SK-N-SH (cell line): ENCODE measurements at places on chromosomes 3 and 15. TPM values are rescaled to one million over a fixed set of nuclear protein-coding genes. Genes with fewer than 3 reads are reported as not detected.

SAMMSON gene
- polyA plus RNA-seq: not detected in 2 replicates

SCAMP5 gene
- 27.9 and 32.7 TPM in 2 replicates for polyA plus RNA-seq

GREM1 gene
- polyA plus RNA-seq: 23.9 and 46.4 TPM in 2 replicates

HGD gene
- polyA plus RNA-seq: not detected in 2 replicates

SLC24A5 gene
- not detected in 2 replicates for polyA plus RNA-seq

SNTN gene
- polyA plus RNA-seq: not detected in 2 replicates

GOLGA8T gene
- 0.06 TPM in 1 of 2 replicates, not detected in the other for polyA plus RNA-seq

ZNF710 gene
- 2.4 and 2.7 TPM in 2 replicates for polyA plus RNA-seq

INSYN1 gene
- 3.6 and 3.7 TPM in 2 replicates for polyA plus RNA-seq

LRRC15 gene
- 0.02 and 0.03 TPM in 2 replicates for polyA plus RNA-seq

ANKRD63 gene
- polyA plus RNA-seq: not detected in 2 replicates

KIF9 gene
- polyA plus RNA-seq: 23.9 and 31.8 TPM in 2 replicates

CPEB1 gene
- polyA plus RNA-seq: 2.6 and 3.1 TPM in 2 replicates

- DNase-seq: peak; percentile 61
Measured at GRCh38 chr3:126558336-126559071, at the start of gene C3orf22. TSS of gene C3orf22 (minus strand) at chr3:126558932. CDS start at chr3:126553390, 5,542 bp downstream.

DNA sequence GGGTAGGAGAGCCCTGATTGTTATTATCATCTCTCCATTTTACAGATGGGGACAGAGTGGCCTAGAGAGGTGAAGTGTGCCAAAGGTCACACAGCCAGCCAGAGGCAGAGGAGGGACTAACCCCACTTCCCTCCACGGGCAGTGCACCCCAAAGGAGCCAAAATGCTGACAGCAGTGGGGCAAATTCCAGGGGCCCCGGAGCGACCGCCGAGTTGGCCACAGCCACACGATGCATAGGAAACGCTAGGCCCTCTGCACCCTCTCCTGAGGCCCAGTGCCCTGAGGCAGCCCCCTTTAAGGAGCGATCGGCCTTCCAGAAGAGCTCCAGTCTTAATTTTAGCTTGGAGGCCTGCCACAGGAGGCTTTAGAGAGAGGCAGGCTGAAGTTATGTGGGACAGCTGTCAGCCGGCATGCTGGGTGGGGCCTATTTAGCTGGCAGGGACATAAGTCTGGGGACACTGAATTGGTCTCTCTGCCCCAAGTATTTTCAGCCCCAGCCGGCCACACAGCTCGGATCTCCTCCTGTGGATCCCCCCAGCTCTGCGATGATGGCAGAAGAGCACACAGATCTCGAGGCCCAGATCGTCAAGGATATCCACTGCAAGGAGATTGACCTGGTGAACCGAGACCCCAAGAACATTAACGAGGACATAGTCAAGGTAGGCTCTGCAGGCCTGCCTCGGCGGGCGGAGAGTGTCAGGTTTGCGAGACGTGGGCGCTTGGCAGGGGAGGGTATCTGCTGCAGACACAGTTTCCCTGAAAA lies at the start of gene CAV3:
Gene CAV3, plus strand, starts transcription at position 471 of the 763 bp plus-strand sequence. Its CDS starts 75 bp downstream, at position 546.
- no peak for DNase-seq

DNA sequence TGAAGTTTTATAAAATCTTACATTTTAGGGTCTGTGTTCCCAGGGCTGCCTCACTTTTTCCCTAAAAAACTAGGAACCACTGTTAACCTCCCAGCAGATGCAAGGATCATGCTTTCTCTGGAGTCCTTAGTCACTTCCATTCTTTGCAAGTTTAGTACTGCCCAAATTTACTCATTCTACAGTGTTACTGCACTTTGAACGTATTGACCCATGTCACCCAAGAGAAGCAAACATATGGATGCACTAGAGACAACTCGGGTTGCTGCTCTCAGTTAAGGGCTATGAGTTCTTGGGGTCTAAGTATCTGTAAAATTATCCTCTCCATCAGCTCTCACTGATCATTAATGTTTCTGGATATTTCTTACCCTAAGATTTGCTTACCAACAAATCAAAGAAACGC lies 59.0 kb downstream of the LEO1 start:
- no peak for DNase-seq

GRCh38 chr15:34889476-34889875 lies 80.1 kb downstream of the AQR start:
- DNase-seq: no peak

GRCh38 chr3:184180165-184180564 lies 5.5 kb downstream of the AP2M1 start:
- DNase-seq: no peak

DNA sequence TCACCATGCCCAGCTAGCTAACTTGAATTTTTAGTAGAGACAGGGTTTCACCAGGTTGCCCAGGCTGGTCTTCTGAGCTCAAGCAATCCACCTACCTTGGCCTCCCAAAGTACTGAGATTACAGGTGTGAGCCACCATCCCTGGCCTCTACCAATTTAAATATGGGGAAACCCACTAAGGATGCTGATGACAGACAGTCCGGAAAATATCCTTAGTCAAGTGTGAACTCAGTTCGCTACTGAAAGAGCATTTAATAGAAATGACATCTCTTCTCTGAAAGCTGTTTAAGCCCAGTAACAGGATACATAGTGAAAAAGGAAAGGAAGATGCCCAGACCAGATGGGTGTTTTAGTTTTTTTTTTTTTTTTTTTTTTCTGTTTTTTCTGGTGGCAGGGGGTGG lies 7.7 kb upstream of the GRAMD2A start:
- no peak for DNase-seq

- DNase-seq: no peak
Measured at GRCh38 chr3:69494185-69494584, 108.3 kb upstream of the FRMD4B start.

DNA sequence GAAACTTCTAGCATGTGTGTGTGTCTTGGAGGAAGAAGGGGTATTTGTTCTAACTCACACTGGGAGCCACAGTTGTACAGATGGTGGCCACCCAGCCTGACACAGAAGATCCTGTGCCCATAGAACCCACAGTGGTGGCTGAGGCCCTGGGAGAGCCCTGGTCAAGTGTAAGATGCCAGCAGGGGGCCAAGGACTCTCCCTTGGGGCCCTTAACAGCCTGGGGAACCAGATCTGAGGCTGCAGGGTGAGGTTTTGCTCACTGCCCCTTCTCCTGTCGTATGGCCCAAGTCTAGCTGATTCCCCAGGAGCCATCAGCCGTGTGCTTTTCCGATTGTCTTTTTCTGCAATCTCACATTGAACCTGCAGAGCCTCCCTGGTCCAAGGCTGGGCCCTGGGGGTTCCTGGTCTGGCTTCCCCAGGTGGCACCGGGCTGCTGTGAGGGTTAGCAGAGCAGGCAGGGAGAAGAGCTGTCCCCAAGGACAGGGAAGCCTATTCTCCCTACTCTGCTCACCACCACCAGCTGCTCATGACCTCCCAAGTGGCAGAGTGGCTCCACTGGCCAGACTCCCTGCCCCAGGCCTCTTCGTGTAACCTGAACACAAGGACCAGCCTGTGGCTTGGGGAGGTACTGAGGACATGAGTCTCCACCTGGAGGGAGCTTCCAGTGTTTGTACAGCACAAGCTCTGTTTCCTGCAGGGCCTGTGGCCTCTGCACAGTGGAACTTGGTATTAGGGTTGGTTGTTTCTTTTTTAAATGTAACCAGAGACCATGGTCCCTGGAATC lies 51.9 kb downstream of the CA12 start:
- DNase-seq: no peak

- DNase-seq: no peak
Measured at GRCh38 chr3:69250014-69250413, 127.6 kb upstream of the LMOD3 start.

DNA sequence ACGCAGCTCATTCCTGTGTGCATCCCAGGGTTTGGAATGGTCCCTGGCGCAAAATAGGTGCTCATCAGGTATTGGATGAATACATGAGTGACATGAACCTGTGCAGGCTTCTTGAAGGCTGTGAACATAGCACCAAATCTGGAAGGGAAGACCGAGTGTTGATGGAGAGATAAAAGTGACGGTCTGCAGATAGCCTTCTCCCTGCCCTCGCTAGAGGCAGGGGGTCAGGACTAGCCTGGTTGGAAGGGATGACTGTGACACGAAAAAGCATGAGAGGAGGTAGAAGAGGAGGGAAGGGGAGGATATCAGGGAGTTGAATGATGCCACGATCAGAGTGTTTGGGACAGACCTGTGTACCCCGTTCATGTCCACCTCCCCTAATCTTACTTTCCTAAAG lies 267.1 kb downstream of the XXYLT1 start:
- no peak for DNase-seq

- DNase-seq: no peak
Measured at GRCh38 chr3:80391573-80391972, 623.8 kb upstream of the ROBO1 start.

- no peak for DNase-seq
Measured at GRCh38 chr15:61090386-61091288, 138.5 kb downstream of the RORA start.

DNA sequence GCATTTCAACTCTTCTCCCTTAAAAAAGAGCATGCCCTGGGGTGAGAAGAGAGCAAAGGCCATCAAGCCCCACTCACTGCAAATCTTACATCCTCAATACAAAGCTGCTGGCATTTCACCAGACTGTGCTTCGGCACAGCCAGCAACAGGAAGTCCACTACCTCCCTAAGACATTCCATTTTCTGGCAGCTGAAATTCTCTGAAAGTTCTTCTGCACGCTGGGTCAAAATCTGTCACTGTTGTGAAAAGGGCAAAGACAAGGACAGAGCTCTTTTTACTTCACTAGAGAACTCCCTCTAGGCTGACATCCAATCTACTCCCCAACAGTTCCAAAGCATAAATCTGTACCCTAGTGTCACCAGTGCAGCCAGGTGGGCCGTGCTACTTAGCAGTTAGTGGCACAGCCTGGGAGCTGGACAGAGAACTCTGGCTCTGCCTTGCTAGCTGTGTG lies 6.3 kb downstream of the MTMR10 start:
- DNase-seq: peak; percentile 25

DNA sequence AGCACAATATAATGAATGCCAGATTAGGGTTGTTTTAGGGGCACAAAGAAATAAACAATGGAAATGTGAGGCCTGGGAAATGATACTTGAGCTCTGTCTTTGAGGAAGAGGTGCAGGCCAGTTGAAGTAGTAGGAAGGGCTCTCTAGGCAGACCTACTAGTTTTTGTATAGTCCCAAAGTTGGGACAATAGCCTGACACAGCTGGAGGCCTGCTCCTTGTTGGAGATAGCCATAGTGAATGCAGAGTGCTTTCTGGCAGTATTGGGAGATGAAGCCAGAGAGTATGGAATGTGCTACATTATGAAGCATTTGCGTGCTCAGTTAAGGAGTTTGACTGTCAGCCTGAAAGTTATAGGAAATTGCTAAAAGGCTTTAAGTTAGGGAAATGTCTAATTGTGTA lies 251.2 kb upstream of the ZPLD1 start:
- no peak for DNase-seq

GRCh38 chr15:94760348-94760747 lies 529.0 kb downstream of the MCTP2 start:
- no peak for DNase-seq
